Omental fat pad (tissue), 4 donors: ENCODE measurements at places on chromosomes 7 and 10.

GRCh38 chr10:43862756-43863155 lies 214.1 kb upstream of the ZNF32 start:
- DNase-seq: no peak

GRCh38 chr7:76193883-76194282 lies 7.8 kb upstream of the SRRM3 start:
- no peak for DNase-seq

- DNase-seq: no peak
Observed at GRCh38 chr10:107485019-107485418, 320.5 kb upstream of the SORCS1 start.

DNA sequence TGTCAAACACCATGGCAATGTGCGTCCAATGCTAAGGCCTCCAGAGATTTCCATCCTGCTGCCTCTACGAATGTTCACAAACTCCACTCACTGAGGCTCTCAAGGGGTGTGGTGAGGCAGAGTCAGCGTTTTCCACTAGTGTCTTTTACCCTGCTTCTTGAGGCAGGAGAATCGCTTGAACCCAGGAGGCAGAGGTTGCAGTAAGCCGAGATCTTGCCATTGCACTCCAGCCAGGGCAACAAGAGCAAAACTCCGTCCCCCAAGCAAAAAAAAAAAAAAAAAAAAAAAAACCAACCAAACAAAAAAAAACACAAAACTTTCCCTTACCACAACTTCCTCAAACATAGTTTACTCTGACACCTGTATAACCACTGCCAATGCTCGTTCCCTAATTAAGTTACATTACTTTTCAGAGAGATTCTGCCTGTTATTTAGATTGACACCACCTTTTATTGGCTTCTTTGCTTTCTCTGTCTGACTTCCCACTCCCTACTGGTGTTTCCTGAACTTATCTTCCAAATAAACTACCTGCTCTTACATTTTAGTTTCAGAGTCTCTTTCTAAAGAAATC lies 102.1 kb upstream of the ZNF746 start:
- no peak for DNase-seq

DNA sequence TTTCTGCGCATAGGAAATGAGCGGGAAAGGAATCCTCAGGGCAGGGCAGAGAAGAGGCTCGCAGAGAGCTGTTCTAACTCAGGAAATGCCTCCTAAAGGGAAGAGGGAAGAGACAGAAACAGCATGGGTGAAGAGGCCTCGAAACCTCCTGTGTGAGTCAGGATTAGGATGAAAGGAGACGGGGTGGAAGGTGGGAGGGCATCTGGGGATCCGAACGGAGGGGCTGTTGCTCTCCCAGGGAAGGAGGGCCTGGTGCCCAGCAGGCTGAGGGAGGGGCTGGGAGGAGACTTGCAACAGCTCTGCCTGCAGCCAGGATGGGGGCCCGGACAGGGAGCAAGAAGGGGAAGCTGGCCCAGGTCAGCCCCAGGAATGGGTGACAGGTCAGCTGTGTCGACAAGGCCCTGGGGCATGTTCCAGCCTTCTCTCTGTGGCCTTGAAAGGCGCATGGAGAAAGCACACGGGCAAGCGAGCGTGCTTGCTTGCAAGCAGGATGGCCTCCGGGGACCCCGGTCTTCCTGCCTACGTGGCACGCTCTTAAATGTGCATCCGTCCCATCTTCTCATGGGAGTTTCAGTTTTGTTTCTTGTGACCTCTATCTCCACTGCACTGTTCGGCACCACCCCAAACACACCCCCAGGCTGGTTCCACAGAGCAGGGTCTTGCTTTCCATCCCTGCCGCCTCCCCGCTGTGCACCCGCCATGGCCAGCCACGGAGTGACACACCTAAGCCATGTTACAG lies 63.5 kb downstream of the HIPK2 start:
- no peak for DNase-seq
